ENCODE measurements at places on chromosomes 1 and 21. TPM values are rescaled to one million over a fixed set of nuclear protein-coding genes. Genes with fewer than 3 reads are reported as not detected.

COL11A1 gene
- total RNA-seq, result not detected

FAM43B gene
- total RNA-seq, result 2.2 TPM

DNA sequence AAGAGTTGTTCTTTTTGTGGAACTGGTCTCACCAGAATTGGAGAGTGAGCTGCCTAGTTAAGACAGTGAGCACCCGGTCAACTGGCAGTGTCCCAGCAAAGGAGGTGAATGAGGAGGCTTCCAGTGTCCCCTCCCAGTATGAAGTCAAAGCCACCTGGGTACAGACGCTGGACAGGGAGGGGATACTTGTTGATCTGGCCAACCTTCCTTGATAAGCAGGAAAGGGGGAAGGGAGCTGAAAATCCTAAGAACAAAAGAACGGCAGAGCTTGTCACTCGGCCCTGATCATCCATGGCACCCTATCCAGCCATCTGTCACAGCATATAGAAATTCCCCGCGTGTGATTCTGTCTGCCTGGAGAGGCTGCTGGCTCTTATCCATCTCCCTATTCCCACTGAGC is 91.5 kb downstream of the SSBP3 start:
- no peak for DNase-seq

DNA sequence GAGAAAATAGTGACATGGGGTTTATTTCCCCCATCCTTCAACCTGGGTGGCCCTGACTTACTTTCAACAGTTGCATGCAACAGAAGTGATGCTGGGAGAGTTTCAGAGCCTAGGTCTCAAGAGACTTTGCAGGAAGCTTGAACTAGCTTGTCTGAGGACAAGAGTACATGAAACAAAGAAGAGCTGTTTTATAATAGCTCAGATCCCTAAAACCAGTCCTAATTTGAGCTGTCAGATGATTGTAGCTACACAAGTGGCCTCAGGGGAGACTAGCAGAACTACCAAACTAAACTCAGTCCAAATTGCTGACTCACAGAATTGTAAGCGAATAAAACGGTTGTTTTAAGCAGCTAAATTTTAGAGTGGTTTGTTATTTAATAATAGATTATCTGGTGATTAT is 17.1 kb downstream of the RC3H1 start:
- DNase-seq, result no peak

GRCh38 chr1:72917920-72918319 is 635.6 kb upstream of the NEGR1 start:
- DNase-seq, result no peak

SYT11 gene
- total RNA-seq, result 12.8 TPM

- no peak for DNase-seq
Observed at GRCh38 chr1:101278845-101279244, 42.0 kb downstream of the S1PR1 start.

- DNase-seq, result no peak
Observed at GRCh38 chr1:56123421-56123820, 455.9 kb downstream of the PLPP3 start.

- DNase-seq, result no peak
Observed at GRCh38 chr1:229305392-229305791, 34.5 kb downstream of the RAB4A start.

Data from uterus (tissue), 4 donors.